ENCODE measurements at places on chromosomes 6 and 20.
A peak's percentile ranks its signal among the peaks of the same experiment; 100 is the strongest.

DNA sequence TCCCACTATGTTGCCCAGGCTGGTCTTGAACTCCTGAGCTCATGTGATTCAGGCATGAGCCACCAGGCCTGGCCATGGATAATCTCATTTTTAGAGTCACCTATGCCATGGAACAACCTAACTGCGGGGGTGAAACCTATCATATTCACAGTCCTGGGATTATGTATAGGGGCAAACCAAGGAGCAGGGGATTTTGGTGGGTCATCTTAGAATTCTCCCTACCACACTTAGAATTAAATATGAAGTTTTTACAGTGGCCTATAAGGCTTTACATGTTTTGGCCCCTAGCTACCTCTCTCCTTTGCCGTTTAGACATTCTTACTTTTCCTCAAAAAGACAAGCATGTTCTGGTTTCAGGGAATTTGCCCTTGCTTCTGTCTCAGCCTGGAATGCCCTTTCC is 20.6 kb upstream of the VEGFA start:
- no peak for DNase-seq

DNA sequence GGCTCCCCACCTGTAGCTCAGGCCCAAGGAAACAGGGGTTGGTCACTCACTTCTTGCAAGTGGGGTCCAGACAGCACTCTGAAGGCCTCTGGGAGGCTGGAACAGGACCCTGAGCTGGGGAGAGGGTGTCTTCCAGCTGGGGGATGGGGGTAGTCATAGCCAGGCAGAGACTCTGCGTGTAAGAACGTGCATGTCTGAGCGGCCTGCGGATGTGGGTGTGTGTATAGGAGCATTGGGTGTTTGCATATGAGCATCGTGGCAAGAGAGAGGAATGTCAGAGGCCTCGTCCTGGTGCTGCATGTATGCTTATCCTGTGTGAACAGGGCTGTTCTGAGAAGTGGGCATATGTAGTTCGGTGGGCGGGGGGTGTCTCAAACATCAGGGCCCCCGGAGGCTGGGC is 12.1 kb downstream of the BPIFB3 start:
- no peak for DNase-seq

- no peak for DNase-seq
Observed at GRCh38 chr20:25629816-25630499, 6.1 kb upstream of the NANP start.

- no peak for DNase-seq
Observed at GRCh38 chr20:1618954-1619540, 762 bp downstream of the SIRPB1 start.

GRCh38 chr6:71248306-71248765 is 40.3 kb upstream of the OGFRL1 start:
- no peak for DNase-seq

DNA sequence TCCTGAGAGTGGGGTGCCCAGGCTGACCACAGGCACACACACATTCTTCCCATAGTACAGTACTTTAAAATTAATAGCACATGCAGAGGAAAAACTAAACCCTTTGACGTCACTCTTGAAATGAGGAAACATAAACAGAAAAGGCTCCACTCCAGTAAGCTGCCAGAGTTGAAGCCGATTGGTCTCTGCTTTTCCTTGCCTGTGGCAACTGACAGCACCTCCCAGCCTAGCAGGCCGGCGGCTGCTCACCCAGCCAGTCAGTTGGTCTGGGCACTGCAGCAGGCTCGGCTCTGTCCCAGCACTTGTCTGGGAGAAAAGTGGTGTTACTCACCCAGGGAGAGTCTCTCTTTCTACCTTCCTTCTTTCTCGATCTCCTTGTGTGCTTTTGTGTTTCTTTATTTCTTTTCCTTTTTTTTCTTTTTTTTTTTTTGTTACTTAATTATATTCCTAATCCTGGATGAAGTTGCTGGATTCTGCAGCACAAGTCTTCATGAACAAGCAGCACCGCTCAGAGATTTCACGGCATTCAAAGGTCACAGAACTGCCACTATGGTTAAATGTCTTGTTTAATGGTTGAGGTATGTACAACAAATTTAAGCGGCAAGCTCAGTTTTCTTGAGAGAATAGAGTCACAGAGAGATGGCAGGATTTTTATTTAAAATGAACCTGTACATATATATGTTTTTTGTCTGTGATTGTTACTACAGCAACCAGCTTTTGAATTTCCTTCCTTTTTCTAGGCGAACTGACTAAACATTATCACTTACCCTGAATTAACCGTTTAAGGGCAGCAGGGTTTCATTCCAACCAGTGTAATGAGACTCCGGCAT is at the start of gene PDE7B:
Gene PDE7B, plus strand, starts transcription at position 260 of the 830 bp plus-strand sequence.
- DNase-seq = no peak

- DNase-seq = peak; percentile 49
Observed at GRCh38 chr6:131733376-131734016, 22.7 kb upstream of the CTAGE9 start.

DNA sequence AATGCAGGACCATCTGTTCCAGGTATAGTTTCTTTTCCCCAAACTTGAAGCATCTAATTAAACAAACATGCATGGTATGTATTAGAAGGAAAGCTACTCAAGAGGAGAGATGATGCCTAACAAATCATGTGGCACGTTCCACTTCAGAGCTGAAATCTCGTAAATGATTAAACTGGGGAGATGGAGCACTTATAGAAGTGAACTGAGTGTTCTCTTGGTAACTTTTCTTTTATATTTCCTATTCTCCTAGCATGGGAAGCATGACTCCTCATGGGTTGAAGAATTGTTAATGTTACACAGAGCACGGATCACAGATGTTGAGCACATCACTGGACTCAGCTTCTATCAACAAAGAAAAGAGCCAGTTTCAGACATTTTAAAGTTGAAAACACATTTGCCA is 61.1 kb downstream of the CCN2 start:
- DNase-seq = no peak

- no peak for DNase-seq
Observed at GRCh38 chr6:101765281-101765680, 371.8 kb downstream of the GRIK2 start.

GRCh38 chr6:99668036-99668705 is 61.5 kb downstream of the PRDM13 start:
- DNase-seq = no peak

GRCh38 chr6:6556161-6556737 is 32.3 kb upstream of the LY86 start:
- DNase-seq = no peak

- no peak for DNase-seq
Observed at GRCh38 chr6:35725081-35725708, 11.6 kb upstream of the ARMC12 start.

GRCh38 chr6:14075095-14075503 is 42.5 kb upstream of the CD83 start:
- no peak for DNase-seq

DNA sequence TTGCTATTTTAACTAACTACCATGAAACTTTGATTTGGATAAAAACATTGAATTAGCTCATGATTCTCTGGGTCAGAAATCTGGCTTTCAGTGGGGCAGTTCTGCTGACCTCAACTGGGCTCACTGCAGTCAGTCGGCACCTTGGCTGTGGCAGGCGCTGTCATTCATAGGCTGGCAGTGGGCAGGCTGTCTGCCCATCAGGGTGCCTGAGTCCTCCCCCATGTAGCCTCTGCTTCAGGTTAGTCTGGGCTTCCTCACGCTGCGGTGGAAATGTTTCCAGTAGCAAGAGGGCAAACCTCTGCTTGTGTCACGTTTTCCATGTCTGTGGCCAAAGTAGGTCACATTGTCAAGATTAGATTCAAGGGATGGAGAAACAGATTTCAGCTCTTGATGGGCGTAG is 251.0 kb upstream of the TCF21 start:
- DNase-seq = no peak

DNA sequence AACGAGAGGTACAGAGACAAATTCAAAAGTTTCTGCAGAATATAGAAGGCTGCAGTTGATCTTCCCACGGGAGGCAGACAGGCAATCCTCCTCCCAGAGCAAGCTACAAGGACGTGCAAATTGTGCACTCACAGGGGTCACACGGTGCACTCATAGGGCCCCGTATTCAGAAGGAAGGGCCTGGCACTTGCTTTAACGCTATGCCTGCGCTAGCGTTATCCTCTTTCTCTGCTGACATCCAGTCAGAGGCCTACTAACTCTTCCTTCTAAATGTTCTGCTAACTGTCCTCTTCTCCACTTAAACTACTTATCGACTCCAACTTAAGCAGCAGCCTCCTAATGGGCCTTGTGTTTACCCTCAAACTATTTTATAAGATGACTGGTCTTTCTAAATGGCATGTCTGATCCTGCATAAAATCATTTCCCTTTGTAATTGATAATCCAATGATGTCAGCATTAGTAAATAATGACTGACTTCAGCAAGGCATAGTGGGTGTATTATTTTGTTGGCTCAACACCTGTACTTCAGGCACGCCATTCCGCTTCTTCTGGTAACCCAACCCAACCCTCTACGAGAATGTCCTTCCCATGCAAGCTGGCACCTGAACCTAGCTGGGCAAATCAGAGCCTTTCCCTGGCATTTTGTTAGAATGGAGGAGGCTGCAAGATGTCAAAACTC is 2.2 kb downstream of the IFNGR1 start:
- DNase-seq = no peak

- DNase-seq = no peak
Observed at GRCh38 chr6:43829470-43829869, 59.5 kb downstream of the VEGFA start.

GRCh38 chr6:23735151-23735550 is 390.9 kb upstream of the NRSN1 start:
- no peak for DNase-seq

- no peak for DNase-seq
Observed at GRCh38 chr20:55761100-55761499, 244.2 kb downstream of the CBLN4 start.

GRCh38 chr6:170011204-170012036 is 260.0 kb downstream of the ERMARD start:
- no peak for DNase-seq

DNA sequence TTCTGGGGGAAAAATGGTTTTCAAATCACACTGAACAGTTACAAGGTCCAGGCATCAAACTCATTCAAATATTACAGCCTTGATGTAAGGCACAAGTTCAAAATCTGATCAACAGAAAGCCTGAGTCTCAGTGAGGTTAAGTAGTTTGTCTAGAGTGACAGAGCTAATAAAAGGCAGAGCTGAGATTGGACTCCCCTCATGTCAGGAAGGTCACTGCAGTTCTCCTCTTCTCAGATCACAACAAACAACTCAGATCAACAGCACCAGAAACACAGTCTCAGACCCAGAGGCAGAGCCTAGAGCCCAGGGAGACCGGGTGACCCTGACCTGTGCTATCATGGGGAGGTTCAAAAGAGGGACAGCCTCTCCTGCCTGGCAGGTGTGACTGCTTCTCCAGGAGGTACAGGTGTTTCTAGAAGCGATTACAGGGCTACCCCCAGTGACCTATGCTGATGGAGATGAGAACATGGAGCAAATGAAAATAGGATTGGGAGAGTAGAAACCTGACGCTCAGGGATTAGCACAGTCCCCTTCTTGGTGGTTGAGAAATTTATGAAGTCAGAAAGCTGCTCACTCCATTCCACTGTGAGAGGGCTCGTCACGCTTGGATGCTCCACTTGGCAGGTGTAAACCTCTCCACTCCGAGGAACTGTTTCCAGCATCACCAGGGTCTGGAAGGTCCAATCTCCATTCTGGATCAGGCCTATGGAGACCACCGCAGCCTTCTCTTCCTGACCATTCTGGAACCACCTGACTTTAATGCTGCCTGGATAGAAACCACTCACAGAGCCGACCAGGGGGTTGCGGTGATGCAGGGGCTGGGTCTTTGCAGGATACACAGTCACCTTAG is 24.3 kb upstream of the HLA-DRB5 start:
- no peak for DNase-seq

- DNase-seq = no peak
Observed at GRCh38 chr6:18667612-18668011, 280.5 kb downstream of the RNF144B start.

DNA sequence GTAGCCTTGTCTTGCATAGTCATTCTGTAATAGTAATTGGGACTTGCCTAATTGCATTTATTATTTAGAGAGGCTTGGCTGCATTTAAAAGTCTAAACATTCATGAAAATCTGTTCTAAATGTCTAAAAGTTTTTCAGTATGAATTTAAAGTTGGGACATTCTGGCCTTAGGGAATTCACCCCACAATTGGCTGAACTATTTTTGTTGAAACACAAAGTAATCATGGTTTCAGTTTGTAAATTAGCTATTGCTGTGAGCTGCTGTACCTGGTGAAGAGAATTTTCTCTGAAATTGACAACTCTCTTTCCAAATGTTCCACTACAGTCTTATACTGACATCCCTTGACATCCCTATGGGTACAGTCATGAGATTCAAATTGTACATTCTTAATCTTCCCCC is 253.0 kb downstream of the FARS2 start:
- no peak for DNase-seq

GRCh38 chr6:87806099-87806498 is 104.1 kb upstream of the AKIRIN2 start:
- no peak for DNase-seq

All from amygdala (tissue), 56 donors.